ENCODE measurements at places on chromosomes 5 and 9. TPM values are rescaled to one million over a fixed set of nuclear protein-coding genes. Genes with fewer than 3 reads are reported as not detected.

- no peaks in the 10 kb centered on the region for H3K36me3 ChIP-seq
- no peak overlapping the region for H3K27ac ChIP-seq
- no peaks in the 10 kb centered on the region for H3K27me3 ChIP-seq
These were observed 143.2 kb downstream of the HMHB1 start for GRCh38 chr5:143955141-143955540.

Gene HTR1A
- not detected for total RNA-seq

Gene ZNF883
- 2.8 TPM for total RNA-seq

- no peaks in the 10 kb centered on the region for H3K4me1 ChIP-seq
- no peak overlapping the region for H3K4me3 ChIP-seq
- H3K27me3 ChIP-seq: no peaks in the 10 kb centered on the region
- no peaks in the 10 kb centered on the region for H3K36me3 ChIP-seq
These were observed 343.2 kb downstream of the DMAC1 start for GRCh38 chr9:7456377-7456776.

GRCh38 chr5:15007646-15008045, 136.1 kb upstream of the ANKH start:
- peaks cover 56% of the 10 kb centered on the region for H3K4me1 ChIP-seq
- H3K4me3 ChIP-seq: peak overlapping the region; percentile 47
- no peaks in the 10 kb centered on the region for H3K36me3 ChIP-seq
- no peak for DNase-seq
- H3K27ac ChIP-seq: peak overlapping the region; percentile 96

DNA sequence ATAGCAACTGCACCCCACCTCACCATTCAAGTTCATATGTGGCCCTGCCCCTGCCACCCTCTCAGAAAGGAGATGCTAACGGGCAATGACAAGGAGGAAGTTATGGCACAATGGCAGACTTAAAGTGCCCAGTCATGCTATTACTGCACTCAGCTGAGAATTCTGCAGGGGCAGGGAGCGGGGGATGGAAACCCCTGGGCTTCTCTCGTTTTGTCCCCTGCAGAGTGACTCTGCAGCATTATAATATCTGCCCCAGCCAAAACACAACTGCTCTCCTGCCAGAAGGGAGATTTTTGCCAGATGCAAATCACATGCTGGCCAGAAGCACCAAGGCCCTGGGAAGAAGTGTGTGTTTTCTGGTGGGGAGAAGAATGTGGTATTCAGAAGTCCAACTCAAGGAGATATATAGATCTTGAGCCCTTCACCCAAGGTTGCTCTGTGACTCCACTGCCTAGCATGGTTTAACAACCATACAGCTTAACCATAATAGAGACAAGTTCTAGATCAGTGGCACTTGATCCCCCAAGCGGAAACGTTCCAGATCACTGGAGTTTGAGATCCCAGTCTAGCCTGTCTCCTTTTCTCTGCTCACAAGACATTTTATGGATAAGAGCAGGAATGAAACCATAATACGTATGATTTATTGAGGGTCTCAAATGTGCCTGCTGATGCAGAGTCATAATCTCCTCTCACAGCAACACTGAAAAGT, 207.0 kb upstream of the MAP3K1 start:
- DNase-seq: no peak
- H3K36me3 ChIP-seq: no peaks in the 10 kb centered on the region
- H3K27ac ChIP-seq: no peak overlapping the region
- no peaks in the 10 kb centered on the region for H3K27me3 ChIP-seq

DNA sequence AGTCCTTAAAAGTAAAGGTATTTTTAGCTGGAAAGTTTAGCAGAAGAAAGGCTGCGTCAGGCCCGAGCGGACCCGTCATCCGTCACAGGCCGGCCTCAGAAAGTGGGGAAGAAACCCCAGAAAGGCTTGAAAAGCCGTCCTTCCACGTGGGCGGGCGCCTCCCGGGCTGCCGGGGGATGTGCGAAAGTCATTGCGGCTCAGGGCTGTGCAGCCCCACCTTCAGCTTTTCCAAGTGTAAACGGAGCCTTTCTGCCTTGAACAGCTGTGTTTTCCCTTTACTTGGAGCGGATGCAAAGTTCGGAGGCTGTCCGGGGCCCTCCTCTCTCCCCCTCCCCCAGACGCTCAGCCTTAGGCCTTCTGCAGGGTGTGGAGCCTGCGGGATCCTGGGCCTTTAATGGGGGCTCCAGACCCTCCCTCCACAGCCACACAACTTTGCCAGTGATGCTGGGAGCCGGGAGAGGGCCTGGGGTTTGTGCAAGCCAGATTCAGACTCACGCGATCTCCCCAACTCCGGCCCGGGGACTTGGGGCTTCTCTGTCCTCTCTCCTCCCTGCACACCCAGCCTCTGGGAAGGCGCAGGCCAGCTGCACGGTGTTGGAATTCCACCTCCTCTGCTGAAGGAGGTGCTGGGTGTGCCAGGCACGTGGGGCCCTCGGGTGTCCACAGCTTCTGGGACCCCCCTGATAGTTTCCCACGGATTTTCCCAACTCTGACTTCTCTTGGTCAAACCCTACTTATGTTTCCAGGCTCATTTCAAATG, 95.5 kb upstream of the RAPGEF1 start:
- no peaks in the 10 kb centered on the region for H3K27me3 ChIP-seq
- DNase-seq: no peak
- H3K4me1 ChIP-seq: no peaks in the 10 kb centered on the region
- H3K4me3 ChIP-seq: no peak overlapping the region
- H3K27ac ChIP-seq: no peak overlapping the region

Gene SURF4
- 154 TPM for total RNA-seq

Gene IRGM
- not detected for total RNA-seq

GRCh38 chr5:167823405-167823804, 468.0 kb upstream of the WWC1 start:
- no peak overlapping the region for H3K4me3 ChIP-seq
- H3K36me3 ChIP-seq: no peaks in the 10 kb centered on the region

Gene PHF24
- 0.27 TPM for total RNA-seq

GRCh38 chr5:60886158-60886557, 42.1 kb upstream of the ELOVL7 start:
- no peak overlapping the region for H3K4me3 ChIP-seq
- no peak for DNase-seq
- H3K27me3 ChIP-seq: no peaks in the 10 kb centered on the region
- H3K4me1 ChIP-seq: no peaks in the 10 kb centered on the region
- peaks cover 3% of the 10 kb centered on the region for H3K36me3 ChIP-seq
